ENCODE measurements at places on chromosomes 16 and 17.

- DNase-seq, result no peak
These were observed 14.7 kb downstream of the STXBP4 start for GRCh38 chr17:54983260-54983659.

DNA sequence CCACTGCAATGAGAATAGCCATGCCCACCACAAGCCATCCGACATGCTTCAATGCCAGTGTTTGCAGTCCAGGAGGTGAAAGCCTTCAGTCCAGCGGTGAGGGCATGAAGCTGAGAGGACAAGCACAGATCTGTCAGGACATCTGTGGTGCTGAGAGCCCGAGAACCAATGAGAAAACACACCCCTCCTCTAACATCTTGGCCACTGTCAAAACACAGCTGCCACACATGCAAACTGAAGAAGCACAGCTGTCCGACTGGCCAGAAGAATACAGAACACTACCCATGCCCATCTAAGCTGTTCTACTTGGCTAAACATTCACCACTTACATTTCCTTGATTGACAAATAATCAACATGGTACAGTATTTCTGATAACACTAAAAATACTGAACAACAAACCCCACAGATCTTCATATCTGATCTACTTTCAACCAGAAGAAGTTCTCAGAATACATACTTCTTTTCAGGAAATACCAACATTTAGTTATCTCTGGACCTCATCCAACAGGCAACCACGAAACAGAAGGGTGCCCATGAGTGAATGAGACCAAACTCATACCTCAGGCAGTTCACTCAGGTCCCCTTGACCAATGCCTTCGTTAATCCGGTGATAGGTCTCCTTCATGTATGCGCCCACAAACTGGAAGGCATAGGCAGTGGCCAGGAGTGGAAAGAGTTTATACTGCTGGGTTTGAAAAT, 10.2 kb upstream of the FBF1 start:
- no peak for DNase-seq

- no peak for DNase-seq
These were observed 143.4 kb upstream of the MYOCD start for GRCh38 chr17:12522336-12522735.

DNA sequence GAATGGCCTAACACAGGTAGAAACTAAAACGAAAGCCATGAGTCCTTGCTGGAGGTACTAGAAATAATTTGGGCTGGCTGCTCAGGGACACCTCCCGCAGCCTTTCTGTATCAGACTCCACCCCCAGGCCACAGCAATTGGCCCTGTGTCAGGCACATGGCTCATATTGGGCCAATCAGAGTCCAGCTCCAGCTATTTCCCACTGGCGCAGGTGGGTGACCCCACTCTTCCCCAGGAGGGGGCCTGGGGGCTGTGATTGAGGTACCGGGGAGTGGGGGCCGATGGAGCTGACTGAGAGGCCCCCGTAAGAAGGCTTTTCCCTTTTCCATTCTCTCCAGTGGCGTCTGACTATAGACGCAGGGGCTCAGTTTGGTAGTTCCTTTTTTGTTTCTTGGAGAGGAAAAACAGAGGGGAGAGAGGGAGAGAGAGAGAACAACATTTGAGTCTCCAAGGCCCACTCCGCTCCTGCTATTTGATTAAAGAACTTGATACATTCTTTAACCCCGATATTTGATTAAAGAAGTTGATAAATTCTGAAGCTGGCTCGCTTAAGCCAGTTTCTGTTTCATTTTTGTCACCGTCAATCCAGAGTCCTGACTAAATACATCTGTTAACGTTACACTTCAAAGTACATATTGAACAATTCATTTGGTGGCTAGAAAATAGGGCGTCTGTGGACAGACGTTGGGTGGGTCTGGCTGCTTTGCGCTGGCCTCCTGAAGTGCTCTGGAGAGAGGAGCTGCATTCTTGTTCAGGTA, 26.3 kb downstream of the FOXL1 start:
- DNase-seq, result no peak

GRCh38 chr17:79036596-79036995, 12.6 kb downstream of the C1QTNF1 start:
- no peak for DNase-seq

- no peak for DNase-seq
These were observed 241.4 kb downstream of the MAP2K6 start for GRCh38 chr17:69655902-69656301.

DNA sequence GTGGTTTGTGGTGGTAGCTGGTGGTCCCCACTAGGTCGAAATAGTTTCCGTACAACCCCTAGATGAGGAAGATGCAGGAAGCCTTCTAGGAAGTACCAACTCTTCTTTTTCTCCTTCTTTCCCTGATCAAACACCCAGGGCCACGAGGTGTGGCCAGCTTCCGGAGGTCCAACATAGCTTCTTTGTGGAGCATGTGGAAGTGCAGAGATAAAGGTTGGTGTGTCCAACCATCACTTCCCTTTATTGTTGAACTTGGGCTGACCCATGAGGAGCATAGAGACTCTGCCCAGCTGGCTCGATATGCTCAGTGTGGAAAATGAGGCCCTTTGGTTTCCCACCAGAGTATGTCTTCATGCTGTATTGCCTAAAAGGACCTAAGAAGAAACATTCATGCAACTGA, 6.3 kb upstream of the RGS9 start:
- DNase-seq, result no peak

DNA sequence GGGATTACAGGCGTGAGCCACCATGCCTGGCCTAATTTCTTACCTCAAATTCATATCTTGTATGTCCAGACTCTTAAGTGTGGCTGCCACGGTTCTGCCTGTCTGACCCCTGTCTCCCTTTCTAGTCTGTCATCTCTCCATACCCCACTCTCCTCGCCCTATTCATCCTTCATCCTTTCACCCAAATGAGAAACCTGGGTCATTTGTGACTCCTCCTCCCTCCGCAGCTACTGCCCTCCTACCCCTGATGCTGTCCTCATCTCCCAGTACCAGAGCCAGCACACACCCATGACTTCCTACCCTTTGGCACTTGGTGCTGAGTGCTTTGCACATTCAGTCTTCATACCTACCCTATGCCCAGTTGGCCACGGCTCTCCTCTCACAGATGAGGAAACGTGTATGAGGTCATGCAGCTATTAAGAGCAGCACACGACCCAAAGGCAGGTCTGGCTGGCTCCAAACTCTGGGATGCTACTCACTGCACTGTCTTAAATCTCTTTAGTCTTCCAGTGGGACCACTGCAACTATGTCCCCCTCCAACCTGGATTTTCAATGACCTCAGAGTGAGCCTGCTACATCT, 1.6 kb downstream of the SPATA32 start:
- no peak for DNase-seq

DNA sequence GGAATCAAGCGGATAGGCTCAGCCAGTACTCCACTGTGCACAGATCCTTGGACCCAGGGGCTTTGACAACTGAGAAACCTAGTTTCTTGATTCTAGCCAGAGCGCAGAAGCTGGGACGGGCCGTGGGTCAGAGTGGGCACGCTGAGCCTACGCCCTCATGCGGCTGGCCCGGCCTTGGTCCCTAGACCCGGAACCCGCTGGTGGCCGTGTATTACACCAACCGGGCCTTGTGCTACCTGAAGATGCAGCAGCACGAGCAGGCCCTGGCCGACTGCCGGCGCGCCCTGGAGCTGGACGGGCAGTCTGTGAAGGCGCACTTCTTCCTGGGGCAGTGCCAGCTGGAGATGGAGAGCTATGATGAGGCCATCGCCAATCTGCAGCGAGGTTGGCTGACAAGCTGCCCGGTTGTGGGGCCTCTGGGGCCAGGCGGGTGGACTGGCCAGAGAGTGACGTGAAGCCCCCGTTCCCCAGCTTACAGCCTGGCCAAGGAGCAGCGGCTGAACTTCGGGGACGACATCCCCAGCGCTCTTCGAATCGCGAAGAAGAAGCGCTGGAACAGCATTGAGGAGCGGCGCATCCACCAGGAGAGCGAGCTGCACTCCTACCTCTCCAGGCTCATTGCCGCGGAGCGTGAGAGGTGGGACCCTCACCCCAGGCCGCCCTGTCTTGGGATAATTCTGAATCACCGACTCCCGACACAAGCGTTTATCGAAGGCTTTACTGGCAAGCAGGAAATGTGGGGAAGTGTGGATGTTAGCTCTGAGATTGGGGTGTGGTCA, 946 bp downstream of the STUB1 start:
- no peak for DNase-seq

- DNase-seq, result no peak
These were observed 139.4 kb downstream of the ZFHX3 start for GRCh38 chr16:72908362-72909167.

DNA sequence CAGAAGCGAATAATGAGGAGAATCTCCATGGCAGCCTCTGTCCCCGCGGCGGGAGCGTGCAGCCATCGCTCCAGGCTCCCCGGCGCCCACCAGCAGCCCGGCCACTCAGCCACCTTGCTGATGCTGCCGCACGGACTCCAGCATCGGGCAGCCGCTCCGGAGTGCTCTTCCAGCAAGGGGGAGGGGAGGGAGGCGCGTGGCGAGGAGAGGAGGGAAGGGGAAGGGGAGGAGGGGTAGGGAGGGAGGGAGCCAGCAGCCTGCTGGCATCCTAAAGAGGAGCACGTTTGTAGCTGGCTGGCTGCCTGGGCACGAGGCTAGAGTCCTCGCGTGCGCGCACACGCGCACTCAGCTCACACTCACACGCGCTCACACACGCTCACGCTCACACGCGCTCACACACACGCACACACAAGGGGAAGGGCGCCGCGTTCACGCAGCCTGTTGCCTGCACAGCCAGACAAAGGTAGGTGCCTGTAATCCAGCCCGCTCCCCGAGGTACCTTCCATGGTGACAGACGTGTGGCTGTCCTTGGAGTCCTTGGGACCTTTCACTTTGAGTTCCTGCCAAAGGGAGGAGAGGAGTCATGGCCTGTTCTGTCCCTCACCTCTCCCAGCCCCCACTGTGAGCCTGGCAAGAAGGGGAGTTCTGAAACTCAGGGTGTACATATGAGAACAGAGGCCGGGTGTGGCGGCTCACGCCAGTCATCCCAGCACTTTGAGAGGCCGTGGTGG, 82.1 kb downstream of the TIMM22 start:
- no peak for DNase-seq

DNA sequence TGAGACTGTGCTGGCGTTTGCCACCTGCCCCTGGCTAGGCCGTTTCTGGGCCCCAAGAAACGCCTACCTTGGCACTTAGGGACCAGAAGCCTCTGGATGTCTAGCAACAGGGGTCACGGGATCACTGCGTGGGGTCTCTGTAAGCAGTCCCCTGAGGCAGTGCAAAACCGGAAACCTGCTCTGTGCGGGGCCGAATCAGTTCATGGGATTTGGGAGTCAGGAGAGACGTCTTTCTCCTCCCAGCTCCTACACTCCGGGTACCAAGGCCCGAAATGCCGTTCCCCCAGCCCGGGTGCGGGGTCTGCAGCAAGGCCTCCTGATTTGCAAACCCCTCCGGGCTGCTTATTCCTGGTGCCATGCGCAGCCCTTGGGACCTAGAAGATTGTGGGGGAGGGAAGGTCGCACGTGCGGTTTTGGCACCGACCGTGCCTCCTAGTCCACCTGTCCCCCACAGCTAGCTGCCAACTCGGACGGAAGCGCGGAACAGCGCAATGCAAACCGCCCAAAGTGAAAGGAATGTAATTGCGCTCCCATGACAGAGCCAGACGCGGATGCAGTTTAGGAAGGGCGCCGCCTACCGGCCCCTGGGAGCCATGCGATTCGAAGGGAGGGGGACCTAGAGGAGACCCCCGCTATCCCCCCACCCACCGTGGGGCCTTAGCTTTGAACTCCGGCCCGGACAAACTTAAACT, 6.5 kb downstream of the IRX5 start:
- peak; percentile 61 for DNase-seq

DNA sequence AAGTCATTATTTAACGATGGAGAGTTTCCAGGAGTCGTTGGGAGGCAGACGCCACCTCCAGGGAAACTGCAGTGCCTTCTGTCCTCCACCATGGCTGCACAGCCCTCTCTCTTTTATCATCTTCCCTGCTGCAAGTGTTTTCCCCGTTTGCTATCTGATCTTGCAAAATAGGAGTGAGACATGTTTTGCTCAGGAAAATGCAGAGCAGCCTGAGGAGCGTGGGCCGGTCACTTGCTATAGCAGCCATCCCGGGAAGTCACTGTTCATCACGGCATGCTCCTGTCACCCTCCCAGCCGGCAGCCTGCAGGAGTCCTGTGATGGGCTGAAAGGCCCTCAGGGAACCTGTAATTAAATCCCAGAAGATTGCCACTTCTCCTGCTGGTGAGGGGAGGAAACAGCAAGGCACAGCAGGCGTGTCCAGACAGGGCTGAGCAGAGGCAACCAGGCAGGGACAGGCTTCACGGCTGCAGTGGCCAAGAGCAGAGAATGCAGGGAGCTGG, 143.1 kb downstream of the GSG1L start:
- peak; percentile 21 for DNase-seq

DNA sequence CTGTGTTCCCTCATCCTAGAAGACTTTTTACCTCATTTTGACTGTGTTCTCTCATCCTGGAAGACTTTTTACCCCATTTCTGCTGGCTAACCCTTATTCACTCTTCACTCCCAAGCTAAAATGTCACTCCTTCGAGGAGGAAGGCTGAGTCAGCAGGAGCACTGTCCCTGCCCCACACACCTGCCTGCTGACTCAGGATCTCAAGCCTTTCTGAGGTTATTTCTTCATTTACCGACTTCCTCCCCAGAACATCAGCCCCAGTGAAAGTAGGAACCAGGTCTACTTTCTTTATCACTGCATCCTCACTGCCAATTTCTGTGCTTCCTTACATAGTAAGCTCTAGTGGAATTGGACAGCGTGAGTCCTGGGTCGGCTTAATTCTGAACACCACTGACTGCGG, 220.6 kb downstream of the HS3ST4 start:
- DNase-seq, result no peak

DNA sequence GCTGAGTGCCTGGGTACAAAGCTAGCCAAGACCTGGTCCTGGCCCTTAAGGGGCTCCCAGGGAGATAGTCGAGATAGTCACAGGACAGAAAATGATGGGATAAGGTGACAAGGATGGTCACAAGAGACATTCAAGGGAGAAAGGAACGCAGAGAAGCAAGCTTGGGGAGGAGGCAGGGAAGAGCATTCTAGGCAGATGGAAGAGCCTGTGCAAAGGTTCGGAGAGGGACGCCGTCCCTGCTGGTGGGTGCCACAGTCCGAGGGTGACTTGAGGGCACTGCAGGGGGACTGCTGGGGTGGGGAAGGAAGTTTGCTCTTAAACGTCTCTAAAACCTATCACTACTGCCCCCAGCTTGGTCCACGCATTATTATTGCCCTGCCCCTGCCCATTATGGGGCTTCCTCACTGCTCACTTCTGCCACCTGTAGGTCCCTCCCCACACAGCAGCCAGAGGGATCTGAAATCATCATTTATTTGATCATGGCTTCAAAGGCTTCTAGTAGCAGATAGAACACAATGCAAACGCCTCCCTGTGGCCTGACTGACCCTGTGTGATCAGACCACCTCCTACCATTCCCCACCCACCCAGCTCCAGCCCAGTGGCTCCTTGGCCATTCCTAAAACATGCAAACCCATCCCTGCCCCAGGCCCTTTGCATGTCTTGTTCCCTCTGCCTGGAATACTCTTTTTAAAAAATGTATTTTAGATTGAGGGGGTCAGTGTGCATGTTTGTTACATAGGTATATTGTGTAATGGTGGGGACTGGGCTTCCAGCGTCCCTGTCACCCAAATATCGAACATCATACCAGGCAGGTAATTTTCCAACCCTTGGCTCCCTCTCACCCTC, 60.3 kb downstream of the RMI2 start:
- peak; percentile 19 for DNase-seq

- DNase-seq, result no peak
These were observed 8.4 kb upstream of the PLK1 start for GRCh38 chr16:23670137-23670776.

- no peak for DNase-seq
These were observed 1.3 kb downstream of the CMTR2 start for GRCh38 chr16:71287911-71288310.

GRCh38 chr17:49998836-49999511, 4.0 kb upstream of the DLX3 start:
- no peak for DNase-seq

GRCh38 chr17:78255953-78256706, 24.7 kb downstream of the TMEM235 start:
- no peak for DNase-seq
